ENCODE measurements at places on chromosomes 3 and 15. TPM values are rescaled to one million over a fixed set of nuclear protein-coding genes. Genes with fewer than 3 reads are reported as not detected.

The CFAP20DC gene
- total RNA-seq: 0.99 TPM

The HMG20A gene
- total RNA-seq: 58.7 TPM

The PIF1 gene
- total RNA-seq: 56.8 TPM

The LRRC2 gene
- total RNA-seq: 0.27 TPM

The FEZF2 gene
- not detected for total RNA-seq

The CADPS gene
- not detected for total RNA-seq

The CADM2 gene
- not detected for total RNA-seq

The NRG4 gene
- total RNA-seq: not detected

The AAGAB gene
- total RNA-seq: 46.7 TPM

The PPARG gene
- total RNA-seq: 0.52 TPM

The SLC6A20 gene
- not detected for total RNA-seq

The MUC13 gene
- not detected for total RNA-seq

The CHP1 gene
- total RNA-seq: 61.1 TPM

The PLSCR2 gene
- total RNA-seq: not detected

The CCDC33 gene
- total RNA-seq: not detected

The HRG gene
- total RNA-seq: not detected

The ALDH1L1 gene
- not detected for total RNA-seq

The TRPM1 gene
- total RNA-seq: not detected

The GREM1 gene
- not detected for total RNA-seq

The KCNAB1 gene
- total RNA-seq: not detected

The TRH gene
- not detected for total RNA-seq

The BNC1 gene
- total RNA-seq: not detected

The NUDT16 gene
- total RNA-seq: 7.3 TPM

The CKMT1A gene
- not detected for total RNA-seq

The C15orf62 gene
- 1.0 TPM for total RNA-seq

The KBTBD12 gene
- not detected for total RNA-seq

The CCDC54 gene
- total RNA-seq: not detected

The CPEB1 gene
- not detected for total RNA-seq

The SLC9A9 gene
- total RNA-seq: 13.8 TPM

The GOLIM4 gene
- 1.6 TPM for total RNA-seq

The ZNF639 gene
- total RNA-seq: 28.0 TPM

The CYP8B1 gene
- total RNA-seq: not detected

The CCDC13 gene
- 0.60 TPM for total RNA-seq

The NLGN1 gene
- total RNA-seq: not detected

The KLHL6 gene
- 40.4 TPM for total RNA-seq

The MAP2K5 gene
- total RNA-seq: 25.9 TPM

The CHRNA5 gene
- total RNA-seq: 2.4 TPM

The CLSTN2 gene
- total RNA-seq: not detected

The RASL12 gene
- total RNA-seq: not detected

The XCR1 gene
- not detected for total RNA-seq

The RPLP1 gene
- total RNA-seq: 1,738 TPM

The ITGB5 gene
- 0.15 TPM for total RNA-seq

The PARP3 gene
- 22.9 TPM for total RNA-seq

The TMC3 gene
- not detected for total RNA-seq

The MITF gene
- total RNA-seq: 0.10 TPM

The TRAT1 gene
- total RNA-seq: 126 TPM

The TADA3 gene
- 77.6 TPM for total RNA-seq

The NCEH1 gene
- total RNA-seq: 6.8 TPM

The FBXO40 gene
- total RNA-seq: not detected

The EPM2AIP1 gene
- 20.0 TPM for total RNA-seq

The SLC2A2 gene
- not detected for total RNA-seq

The ZBBX gene
- total RNA-seq: not detected

The MED12L gene
- total RNA-seq: 0.92 TPM

The UBA3 gene
- 81.1 TPM for total RNA-seq

All from activated CD4-positive, alpha-beta T cell treated with anti-CD3 and anti-CD28 coated beads, Interleukin-2, amount 10 ng/mL, durations not matched to agents 7 days and 5 days (primary cell).